Head of caudate nucleus (tissue), 42 donors: ENCODE measurements at places on chromosomes 12 and 14.

GRCh38 chr12:59010941-59011340 lies 90.6 kb upstream of the LRIG3 start:
- no peak for DNase-seq

DNA sequence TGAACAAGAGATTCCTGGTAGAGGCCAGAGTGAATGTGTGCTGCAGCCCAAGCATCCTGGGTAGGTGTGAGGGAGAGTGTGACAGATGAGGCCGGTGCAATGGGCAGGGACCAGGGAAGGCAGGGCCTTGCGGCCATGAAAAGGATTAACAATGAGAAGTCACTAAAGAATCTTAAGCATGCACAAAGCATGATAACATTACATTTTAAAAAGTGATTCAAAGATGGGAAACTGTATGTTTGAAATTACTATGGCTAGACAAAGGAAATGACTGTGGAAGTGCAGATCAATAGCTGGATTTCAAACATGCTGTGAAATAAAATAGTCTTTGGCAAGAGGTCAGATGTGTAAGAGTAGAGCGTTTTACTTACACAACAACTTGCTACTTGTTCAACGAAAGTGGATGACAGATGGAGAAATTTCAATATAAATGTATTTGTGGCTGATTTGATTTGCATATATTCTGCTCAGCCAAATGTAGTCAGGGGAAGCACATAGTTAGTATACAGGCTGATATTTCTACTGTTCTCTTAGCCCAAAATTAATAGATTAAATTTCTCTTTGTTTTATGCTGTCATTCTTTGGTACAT lies 175.5 kb downstream of the CCDC59 start:
- no peak for DNase-seq

DNA sequence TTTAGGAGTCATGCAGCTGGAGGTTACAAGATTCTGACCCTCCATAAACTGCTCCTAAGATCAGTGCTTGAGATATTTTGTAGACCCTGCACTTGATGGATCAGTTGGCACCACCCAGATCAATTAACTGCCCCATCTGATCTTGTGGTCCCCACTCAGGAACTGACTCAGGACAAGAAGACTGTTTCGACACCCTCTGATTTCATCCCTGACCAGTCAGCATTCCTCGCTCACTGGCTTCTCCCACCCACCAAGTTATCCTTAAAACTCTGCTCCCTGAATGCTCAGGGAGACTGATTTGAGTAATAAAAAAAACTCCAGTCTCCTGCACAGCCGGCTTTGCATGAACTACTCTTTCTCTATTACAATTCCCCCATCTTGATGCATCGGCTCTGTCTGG lies 360.2 kb downstream of the GALC start:
- no peak for DNase-seq

DNA sequence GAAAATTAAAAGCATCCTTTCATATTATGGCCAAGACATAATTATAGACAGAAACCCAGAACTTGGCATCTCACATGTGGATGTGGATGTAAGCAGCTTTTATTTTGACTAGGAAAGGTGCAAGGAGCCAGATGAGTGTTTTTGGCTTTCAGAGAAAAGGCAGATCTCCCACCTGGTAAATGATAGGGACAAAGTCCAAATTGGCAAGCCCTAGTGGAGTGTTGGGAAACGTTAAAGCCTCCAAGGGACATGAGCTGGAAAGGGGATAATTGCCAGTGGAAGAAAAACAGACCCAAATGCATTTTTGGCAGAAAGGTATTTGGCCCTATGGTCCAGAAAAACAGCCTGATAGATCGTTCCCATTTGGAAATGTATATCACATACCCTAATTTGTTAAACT lies 60.1 kb downstream of the KLHL28 start:
- DNase-seq: no peak

- no peak for DNase-seq
Observed at GRCh38 chr12:6724409-6724797, 557 bp downstream of the COPS7A start.

DNA sequence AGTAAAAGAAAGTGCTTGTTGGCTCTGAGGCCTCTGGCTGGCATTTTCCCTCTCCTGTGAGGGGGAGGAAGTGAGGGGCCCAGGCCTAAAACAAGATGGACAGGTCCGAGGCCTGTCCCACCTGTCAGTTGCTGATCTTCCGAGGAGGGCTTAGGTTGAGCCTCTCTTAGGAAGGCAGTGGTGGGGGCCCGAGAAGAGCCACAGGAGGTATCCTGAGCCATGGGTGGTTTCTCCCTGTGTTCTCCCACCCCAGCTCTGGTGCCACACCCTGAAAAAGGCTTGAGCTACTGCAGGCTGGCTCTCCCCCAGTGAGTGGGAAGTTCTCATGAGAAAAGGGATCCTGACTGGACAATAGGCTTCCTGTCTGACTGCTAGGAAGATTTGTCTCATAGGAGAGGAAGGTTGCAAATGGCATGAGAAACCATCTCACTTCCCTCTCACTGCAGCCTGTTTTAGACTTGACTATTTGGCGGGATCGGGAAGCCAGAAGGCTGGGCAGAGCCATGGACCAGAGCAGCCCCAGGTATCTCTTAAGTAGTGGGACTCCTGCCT lies 72.1 kb upstream of the SRSF5 start:
- no peak for DNase-seq

DNA sequence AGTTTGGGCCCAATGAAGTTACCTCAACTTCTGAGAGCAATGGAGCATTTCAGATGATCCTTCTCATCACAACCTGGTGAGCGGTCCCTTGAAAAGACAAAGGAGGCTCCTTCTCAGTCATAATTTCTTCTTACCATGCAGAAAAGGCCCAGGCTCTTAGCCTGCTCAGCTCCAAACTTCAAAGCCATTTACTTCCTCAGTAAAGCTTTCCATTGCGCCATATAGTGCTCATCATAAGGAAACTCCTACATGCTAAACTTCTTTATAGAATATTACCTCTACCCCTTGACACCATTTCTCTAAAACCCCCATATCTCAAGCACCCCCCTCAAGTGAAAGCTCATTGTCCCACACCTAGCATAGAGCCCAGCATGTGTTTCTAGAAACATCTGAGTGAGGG lies 127.1 kb downstream of the GTF2A1 start:
- DNase-seq: no peak

DNA sequence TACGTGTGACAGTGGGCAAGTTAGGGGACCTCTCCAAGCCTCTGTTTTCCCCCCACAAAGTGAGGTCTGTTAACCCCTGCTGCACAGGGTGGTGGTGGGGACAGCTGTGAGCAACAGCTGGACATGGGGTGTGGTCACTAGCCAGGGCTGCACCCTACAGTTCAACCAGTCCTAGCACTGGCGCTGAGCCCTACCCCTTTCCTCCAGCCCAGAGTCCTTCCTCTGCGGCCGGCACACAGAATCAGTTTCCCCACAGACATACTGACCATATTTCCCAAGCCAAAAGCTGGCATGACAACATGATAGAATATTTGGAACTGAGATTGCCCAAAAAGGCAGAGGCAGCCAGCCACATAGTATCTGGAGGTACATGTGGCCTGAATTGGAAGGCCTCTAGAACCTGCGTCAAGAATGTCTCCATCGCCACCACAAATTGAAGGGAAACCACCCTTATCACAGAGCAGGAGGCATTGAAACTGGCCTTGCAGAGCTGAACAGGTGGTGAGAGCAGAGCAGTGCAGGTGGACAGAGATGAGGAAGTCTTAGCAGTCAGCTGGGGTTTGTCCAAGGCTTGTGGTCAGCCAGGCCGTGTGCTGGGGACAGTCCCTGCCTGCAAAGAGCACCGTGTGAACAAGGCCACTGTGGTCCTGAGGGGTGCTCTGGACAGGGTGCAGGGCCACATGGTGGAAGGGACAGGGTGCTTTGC lies 21.2 kb downstream of the DEGS2 start:
- DNase-seq: no peak

- DNase-seq: peak; percentile 41
Observed at GRCh38 chr12:113226696-113227568, 5.7 kb downstream of the TPCN1 start.

DNA sequence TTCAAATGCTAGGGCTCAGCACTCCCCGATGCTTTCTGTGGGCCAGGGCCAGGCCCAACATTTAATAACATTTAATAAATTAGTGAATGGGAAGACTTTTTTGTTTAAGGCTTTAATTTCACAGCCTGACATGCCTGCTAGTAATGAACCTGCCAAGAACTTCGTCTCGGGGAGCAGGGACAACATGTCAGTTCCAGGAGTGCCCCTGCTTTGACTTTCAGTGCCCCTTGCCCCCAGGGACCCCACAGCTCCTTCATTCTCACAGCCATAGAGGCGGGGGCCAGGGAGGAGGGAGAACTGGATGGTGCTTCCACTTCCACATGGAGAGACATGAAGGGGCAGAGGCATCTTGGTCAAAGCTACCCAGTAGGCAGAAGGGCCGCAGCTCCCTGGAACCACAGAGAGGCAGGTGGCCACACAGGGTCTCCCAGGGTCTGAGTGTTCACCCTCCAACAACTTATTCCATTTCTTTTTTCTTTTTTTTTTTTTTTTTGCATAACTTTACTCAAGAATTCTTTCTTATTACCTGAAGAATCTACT lies 66.0 kb upstream of the DDX11 start:
- DNase-seq: no peak

- peak; percentile 96 for DNase-seq
Observed at GRCh38 chr12:51424662-51425539, at the start of gene SLC4A8. Gene SLC4A8, plus strand, starts transcription at chr12:51424831. Its CDS starts 157 bp downstream, at chr12:51424988.

- no peak for DNase-seq
Observed at GRCh38 chr12:41511247-41511646, 323.1 kb downstream of the PDZRN4 start.
